ENCODE measurements at places on chromosomes 3 and 15.

- DNase-seq: no peak
Observed at GRCh38 chr15:90710436-90711027, 6.6 kb upstream of the BLM start.

DNA sequence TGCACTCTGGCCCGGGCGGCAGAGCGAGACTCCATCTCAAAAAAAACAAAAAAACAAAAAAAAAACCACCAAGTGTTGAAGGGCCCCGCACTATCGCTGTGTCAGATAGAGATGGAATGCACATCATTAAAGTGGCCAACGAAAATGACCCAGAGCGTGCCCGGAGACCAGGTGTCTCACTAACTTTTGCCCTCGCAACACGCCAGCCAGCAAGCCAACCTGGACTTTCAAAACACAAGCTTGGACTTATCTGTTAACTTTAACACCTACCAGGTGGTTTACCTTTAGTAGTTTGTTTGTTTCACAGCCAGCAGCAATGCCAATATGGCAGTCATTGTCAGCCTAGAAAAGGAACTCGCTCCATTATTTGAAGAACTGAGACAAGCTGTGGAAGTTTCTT lies 28.6 kb downstream of the FAM174B start:
- DNase-seq: no peak

GRCh38 chr3:114466816-114467215 lies 173.0 kb downstream of the TIGIT start:
- no peak for DNase-seq

DNA sequence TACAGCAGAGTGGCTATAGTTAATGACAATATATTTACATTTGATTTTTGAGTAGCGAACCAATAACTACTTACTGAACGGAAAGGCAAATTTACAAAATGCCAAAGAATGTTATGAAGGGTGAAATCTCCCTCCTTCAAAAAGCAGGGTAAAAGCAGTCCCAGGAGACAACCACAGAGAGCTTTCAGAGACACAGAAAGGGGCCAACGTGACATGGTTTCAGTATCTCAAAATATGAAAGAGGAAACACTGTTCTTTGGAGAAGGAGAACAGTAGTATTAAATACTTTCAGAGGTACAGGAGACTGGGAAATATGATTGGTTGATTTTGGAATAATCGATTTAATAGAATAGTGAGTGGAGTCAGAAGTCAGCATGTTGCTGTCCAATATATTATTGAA lies 52.3 kb upstream of the ROBO1 start:
- DNase-seq: no peak

DNA sequence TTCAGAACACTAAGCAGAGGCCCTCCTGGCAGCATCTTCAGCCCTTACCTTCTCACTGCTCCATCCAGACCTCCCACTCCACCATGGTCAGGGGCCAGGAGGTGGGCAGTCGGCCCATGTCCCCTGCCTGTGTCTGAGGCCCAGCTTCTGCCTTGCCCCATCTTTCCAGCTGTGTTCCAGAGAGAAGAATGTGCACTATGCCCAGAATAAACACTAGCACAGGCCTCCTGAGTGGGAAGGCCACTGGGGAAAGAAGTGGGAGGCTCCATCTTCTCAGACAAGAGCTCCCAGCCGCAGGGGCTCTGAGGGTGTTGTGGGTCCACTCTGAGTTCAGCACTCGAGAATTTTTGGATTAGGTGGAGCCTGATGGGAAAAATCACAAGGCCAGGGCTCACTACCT lies 44.5 kb downstream of the ADCY5 start:
- no peak for DNase-seq

- DNase-seq: no peak
Observed at GRCh38 chr3:195760345-195761122, 39.8 kb downstream of the MUC20 start.

DNA sequence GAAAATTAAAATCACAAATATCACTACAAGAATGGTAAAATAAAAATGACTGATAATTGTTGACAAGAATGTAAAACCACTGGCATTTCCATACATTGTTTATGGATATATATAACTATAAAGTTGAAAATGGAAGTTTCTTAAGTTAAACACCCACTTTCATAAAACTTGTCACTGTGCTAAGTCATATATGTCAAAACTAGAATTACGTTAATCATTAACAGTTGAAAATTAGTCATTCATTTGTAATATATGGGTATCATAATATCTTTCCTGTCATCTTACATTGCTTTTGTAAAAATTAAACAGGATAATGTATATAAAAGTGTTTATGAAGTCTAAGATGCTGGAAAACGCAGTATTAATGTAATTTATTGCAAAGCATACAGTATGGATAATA lies 1398.6 kb upstream of the ALCAM start:
- no peak for DNase-seq

- no peak for DNase-seq
Observed at GRCh38 chr15:68637767-68638404, 59.1 kb downstream of the CORO2B start.

Data from stimulated activated naive B cell treated with anti-CD40 and anti-IgM and Interleukin-4, amounts not matched to agents 10 μg/mL and 1 μg/mL and 100 μg/mL, for 72 hours (primary cell).